ENCODE measurements at places on chromosomes 13 and 19.

GRCh38 chr19:28388988-28389387 is 824.0 kb downstream of the UQCRFS1 start:
- DNase-seq: no peak

GRCh38 chr19:57773488-57773887 is 4.0 kb downstream of the ZNF586 start:
- no peak for DNase-seq

- DNase-seq: no peak
Measured at GRCh38 chr13:32632343-32632909, 46.2 kb downstream of the PDS5B start.

GRCh38 chr19:41939861-41940730 is 11.8 kb upstream of the ERFL start:
- no peak for DNase-seq

- no peak for DNase-seq
Measured at GRCh38 chr13:21031594-21032275, 29.7 kb downstream of the LATS2 start.

DNA sequence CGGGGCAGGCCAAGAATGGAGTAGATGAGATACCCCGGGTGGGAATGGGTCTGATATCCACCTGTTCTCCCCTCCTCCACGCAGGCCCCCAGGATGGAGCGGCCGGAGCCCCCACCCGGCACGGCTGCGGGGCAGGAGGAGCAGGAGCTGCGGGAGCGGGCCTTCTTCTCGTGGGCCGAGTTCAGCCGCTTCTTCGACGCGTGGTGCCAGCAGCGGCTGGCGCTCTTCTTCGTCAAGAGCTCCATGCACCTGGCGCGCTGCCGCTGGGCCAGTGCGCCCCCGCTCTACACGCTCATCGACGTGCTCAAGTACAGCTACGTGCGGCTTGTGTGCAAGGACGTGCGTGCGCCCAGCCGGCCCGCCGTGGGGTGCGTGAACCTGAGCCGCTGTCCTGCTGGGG is 1.2 kb downstream of the ZSWIM9 start:
- no peak for DNase-seq

GRCh38 chr13:110662777-110663443 is 43.0 kb downstream of the CARS2 start:
- no peak for DNase-seq

- no peak for DNase-seq
Measured at GRCh38 chr19:6610934-6611852, 20.2 kb upstream of the CD70 start.

GRCh38 chr19:18912933-18913332 is 6.3 kb downstream of the COPE start:
- DNase-seq: no peak

GRCh38 chr13:80754441-80754840 is 413.5 kb upstream of the SPRY2 start:
- no peak for DNase-seq

DNA sequence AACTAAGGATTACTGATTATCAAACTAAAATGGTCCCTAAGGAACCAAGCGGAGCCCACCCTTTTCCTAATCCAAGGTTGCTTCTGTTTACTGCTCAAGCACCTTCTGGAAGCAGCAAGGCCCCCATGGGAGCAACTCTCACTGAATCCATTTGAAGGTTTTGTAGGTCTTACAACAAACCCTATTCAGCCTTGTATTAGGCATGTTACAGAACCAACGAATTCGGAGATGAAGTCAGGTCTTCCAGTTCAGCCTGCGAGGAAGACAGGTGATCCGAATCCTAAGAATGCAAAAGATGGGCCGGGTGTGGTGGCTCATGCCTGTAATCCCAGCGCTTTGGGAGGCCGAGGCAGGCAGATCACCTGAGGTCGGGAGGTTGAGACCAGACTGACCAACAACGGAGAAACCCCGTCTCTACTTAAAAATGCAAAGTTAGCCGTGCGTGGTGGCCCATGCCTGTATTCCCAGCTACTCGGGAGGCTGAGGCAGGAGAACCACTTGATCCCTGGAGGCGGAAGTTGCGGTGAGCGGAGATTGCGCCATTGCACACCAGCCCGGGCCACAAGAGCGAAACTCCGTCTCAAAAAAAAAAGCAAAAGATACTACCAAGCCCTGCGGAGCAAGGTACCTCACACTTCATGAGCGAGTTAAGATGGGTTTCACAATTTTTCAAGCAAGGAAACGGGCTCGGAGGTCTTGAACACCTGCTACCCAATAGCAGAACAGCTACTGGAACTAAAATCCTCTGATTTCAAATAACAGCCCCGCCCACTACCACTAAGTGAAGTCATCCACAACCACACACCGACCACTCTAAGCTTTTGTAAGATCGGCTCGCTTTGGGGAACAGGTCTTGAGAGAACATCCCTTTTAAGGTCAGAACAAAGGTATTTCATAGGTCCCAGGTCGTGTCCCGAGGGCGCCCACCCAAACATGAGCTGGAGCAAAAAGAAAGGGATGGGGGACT is 609 bp downstream of the ZAR1L start:
- DNase-seq: no peak

GRCh38 chr19:30864391-30865215 is 484.6 kb downstream of the TSHZ3 start:
- DNase-seq: no peak

DNA sequence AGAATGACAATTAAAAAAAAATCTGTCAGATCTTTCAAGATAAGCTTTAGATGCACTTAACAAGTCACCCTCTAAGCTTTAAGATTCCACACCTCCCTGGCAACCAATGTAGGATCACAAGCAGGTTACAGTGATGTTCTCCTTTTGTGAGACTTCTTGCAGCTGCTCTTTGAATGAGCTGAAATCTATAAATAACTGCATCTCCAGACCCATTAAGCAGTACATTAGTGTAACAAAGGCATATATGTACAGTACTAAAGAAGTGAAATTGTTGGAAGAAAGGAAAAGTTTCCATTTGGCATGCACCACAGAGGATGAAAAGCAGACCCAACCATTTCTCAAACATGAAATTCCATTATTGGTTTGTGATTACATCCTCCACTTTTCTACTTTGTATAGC is 364.7 kb downstream of the ENOX1 start:
- no peak for DNase-seq

Data from GM18507 (cell line).